ENCODE measurements at places on chromosomes 5 and 9.

GRCh38 chr5:25025831-25026230 is 381.1 kb upstream of the CDH10 start:
- no peak for DNase-seq

- DNase-seq: no peak
Observed at GRCh38 chr5:123876276-123876790, 364.4 kb downstream of the CSNK1G3 start.

DNA sequence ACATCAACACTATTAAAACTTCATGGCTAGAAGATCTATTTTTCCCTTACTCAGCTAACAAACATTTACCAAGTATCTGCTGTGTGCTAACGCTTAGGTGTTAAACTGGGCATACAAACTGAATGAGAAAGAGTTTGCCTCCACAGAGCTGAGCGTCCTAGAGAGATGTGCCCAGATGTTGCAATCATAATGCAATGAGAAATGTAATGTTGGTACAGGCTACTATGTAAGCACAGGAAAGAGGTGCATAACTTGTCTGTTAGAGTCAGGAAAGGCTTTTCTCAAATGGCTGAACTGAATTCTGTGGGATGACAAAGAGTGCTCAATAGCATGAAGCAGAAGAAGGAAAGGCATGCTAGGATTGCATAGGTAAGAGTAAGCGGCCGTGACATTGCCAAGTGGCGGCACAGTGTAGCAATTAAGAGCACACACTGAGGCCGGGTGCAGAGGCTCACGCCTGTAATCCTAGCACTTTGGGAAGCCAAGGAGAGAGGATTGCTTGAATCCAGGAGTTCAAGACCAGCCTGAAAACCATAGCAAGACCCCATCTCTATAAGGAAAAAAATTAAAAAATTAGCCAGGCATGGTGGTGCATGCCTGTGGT is 137.8 kb downstream of the MEF2C start:
- no peak for DNase-seq

GRCh38 chr9:89006996-89007967 is 16.0 kb downstream of the S1PR3 start:
- no peak for DNase-seq

GRCh38 chr5:143251190-143251589 is 152.3 kb downstream of the NR3C1 start:
- DNase-seq: no peak

DNA sequence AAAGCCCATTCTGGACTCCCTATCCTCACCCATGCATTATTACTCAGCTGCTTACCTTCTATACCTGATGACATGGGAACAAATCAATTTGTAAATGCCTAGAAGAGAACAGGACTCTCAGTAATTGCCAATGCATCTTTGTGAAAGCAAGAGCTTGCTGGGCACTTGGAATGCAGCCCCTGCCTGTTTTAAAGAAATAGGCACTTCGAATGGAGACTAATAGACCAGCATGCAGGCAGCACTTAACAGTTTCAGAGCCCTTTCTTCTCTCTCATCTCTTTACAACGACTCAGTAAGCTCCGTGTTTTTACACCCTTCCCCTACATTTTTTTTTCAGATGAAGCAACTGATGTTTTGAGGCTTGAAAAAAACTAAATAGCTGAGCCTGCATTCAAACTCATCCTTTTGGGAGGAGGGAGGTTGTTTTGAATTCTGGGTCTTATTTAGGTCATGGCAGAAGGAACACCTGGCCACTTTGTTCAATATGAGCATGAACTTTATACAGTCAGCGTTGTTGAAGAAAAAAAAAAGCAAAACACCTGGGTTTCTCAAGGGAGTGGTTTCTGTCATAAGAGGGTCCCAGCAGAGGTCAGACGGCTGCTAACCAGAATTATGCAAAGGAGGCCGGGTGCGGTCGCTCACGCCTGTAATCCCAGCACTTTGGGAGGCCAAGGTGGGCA is 34.6 kb upstream of the WHRN start:
- DNase-seq: no peak

DNA sequence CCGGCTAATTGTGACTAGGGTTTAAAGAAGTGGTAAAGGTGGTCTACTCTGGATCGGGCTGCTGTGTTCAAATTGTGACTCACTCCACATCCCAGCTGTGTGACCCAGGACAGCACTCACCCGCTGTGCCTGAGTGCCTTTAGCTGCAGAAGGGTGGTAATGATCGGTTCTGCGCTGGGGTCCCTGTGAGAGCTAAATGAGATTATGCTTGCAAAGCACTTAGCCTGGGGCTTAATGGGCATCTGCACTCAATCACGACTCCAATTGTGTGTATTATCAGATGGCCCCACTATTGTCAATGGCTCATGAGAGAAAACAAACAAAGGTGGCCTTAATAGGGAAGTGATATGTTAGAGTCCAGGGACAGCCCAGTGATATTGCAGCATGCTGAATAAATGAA is 25.1 kb upstream of the TBC1D2 start:
- DNase-seq: no peak

DNA sequence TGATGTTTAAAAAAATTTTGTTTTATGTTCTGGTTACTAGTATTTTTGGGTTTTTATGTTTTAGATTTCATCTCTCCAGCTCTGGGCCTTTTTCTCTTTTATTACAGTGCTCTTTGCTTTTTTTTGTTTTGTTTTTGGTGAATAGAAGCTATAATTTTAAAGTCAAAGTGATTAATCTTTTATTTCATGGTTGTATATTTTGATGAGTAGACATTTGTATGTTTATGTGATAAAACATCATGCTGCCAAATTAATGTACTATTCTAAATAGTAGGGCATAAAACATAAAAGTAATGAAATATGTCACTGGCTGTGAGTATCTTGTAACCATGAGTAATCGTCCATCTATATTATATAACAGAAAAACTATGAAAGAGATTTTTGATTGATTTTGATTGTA is 93.9 kb downstream of the PDE8B start:
- DNase-seq: no peak

DNA sequence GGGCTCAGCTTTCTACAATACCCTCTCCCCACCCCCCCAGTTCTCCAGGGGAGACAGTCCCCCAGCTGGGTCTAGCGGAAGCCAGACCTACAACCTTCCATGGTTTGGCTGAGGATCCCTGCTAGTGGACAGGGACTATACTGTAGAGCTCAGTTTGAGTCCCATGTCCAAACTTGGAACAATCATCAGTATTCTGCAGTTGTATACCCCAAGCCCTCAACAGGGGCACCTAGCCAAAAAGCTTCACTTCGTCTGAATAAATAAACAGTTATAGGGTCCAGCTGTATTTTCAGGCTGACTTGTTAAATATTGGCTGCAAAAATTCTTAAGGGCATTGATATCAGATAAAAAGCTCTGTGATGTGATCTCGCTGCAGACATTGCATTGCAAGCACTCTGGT is 15.4 kb upstream of the C9 start:
- no peak for DNase-seq

DNA sequence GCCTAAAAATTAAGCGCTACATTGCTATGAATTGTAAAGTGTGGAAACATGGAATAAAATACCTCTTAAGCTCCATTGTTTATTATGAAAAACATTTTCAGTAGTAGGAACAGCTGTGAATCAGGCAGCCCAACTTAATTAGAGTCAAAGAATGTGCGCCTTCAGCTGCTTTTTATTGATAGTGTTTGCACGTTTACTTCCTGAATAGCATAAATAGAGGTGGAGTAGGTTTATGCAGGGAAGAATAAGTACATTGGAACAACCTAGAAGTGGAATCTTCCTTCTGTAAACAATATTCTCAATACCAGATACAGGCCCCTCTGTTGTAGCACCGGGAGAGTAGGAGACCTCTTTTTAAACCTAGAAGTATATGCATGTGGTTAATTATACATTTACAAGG is 79.9 kb downstream of the IQGAP2 start:
- no peak for DNase-seq

DNA sequence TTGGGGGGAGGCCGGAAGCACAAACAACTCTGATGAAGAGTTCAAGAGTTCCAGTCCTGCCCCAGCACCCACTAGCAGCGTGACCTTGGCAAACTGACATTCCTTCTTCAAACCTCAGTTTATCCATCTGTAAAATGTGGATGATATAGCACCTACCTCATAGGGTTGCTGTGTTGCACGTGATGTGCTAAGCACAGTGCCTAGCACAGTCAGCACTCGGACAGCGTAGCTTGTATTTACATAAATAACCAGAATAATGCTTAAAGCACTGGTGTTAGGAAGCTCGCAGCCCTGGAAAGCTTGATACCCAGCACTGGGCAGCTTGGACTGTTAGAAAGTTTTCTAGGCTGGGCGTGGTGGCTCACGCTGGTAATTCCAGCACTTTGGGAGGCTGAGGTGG is 5.1 kb downstream of the PKN3 start:
- DNase-seq: no peak

GRCh38 chr5:137791387-137791786 is 37.2 kb upstream of the HNRNPA0 start:
- no peak for DNase-seq

GRCh38 chr5:116340799-116341198 is 233.8 kb downstream of the SEMA6A start:
- no peak for DNase-seq

DNA sequence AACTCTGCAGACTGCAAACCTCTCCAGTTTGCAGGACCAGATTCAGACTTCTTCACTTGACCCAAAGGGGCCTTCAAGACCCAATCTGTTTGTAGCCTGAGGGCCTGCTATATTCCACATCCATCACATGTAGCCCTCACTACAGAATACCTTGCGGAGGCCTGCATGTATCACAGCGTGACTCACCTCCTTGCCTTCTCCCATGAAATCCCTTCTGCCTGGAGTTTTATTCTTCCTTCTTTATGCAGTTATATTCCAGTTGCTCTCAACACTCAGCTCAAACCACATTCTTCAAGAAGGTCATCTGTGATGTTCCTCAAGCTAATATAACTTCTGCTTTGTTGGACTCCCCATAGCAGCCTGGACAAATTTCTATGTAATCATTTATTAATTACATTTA is 198.5 kb upstream of the PTGER4 start:
- no peak for DNase-seq

DNA sequence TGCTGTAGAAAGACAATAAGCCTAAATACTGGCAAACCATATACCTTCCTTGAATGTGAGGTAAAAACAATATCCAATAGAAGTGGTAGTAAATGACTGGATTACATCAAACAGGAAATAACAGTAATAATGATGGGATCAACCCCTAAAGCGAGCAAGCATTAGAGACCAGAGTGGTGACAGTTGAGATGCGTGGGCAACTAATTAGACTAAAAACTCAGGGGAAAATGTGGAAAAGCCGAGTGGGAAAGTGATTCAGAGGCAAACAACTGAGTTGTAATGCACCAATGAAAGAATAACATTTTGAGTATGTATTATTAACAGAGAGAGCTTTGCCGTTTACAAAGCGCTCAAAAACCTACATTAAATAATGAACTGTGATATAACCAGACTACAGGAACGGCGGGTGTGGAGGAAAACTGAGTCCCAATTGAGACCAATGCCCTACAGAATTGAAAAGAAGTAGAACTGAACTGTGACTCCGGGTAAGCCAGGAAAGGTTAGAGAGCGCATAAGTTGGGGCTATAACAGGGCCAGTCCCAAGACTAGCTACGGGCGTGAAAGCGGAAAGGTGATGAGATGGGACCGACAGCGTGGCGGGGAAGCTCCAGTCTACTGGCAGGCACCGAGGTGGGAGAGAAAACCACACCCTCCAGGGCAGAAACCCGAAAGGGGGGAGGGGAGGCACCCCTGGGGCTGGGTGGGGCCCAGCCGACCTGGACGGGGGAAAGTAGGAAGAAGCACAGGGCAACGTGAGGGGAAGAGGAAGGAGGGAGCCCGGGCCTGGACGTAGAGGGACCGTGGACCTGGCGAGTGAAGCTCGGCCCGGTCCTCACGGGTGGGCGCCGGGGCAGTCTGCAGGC is 592 bp downstream of the UBAP2 start:
- DNase-seq: peak; percentile 27

Measured in activated T-helper 1 cell treated with anti-CD3 and anti-CD28 coated beads, Interleukin-2, amount 50 U/mL, for 16 hours (primary cell).